ENCODE measurements at places on chromosomes 7 and 10.

- no peak for DNase-seq
Observed at GRCh38 chr10:31131251-31131650, 99.6 kb upstream of the ZNF438 start.

GRCh38 chr7:159013825-159014289, 130.8 kb downstream of the VIPR2 start:
- no peak for DNase-seq

DNA sequence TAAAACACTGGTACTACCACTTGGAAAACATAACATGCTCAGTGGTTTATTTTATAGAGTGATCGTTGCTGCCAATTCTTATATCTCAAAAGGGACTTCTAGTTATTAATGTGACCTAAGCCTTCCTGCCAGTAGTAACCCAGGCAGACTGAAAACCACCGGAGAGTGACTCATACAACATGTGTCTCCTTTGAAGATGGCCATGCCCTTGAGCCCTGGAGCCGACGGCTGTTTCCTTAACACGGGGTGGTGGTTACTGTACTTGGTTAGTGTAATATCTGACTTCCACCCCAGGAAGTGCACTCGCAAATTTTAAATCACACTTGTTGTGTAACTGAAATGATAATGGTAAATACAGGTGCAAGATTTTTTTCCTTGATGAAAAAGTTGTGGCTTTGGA, 30.5 kb downstream of the JAKMIP3 start:
- peak; percentile 85 for DNase-seq

GRCh38 chr7:20388084-20388483, 57.4 kb downstream of the ITGB8 start:
- no peak for DNase-seq

DNA sequence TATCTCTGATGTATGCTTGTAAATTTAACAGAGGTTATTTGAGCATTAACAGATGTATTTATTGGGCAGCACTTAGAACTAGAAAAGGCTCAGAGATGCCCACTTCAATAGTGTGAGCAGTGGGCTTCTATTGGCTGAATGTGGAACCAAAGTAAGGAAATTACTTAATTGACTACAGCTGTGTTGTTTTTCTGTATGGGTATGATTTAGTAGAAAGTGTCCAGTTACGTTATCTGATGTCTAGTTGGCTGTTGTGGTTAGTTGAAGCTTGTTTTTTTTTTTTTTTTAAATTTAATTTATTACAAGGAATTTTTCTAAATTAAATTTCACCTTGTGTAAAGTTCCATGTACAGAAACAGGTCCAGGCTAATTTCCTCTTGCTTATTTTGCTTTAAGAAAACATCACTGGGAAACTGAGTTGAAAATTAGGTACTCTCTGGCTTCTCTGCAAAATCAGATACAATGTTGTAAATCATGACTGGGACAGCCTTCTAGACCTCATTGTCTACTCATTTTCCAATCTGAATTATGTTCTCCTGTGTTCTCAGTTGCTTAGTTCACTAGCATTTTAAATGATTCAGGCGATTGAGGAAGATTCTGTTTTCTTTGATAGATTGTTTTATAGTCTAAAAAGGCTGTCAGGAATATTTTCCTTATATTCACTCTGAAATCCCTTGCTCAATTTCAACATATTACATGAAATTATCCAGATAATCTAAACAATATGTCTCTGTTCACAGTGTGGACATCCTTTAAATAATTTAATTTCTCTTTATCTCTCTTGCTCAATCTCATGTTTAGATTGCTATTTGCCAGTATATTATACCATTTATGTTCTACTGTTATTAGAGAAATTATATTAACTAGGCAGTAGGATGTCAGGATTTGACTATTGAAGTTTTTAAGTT, 53.0 kb downstream of the PHF14 start:
- DNase-seq: no peak

Data from MV-4-11 (cell line).